ENCODE measurements at places on chromosomes 4 and X. TPM values are rescaled to one million over a fixed set of nuclear protein-coding genes. Genes with fewer than 3 reads are reported as not detected.
A peak's percentile ranks its signal among the peaks of the same experiment; 100 is the strongest.

TECRL gene
- not detected for total RNA-seq

GRK4 gene
- total RNA-seq = 9.3 TPM

BTC gene
- 1.4 TPM for total RNA-seq

DGKK gene
- total RNA-seq = 0.98 TPM

KLKB1 gene
- total RNA-seq = 0.24 TPM

TEX13B gene
- not detected for total RNA-seq

COL4A6 gene
- 20.8 TPM for total RNA-seq

BTK gene
- total RNA-seq = 0.34 TPM

PNMA6A gene
- 5.4 TPM for total RNA-seq

TRIM2 gene
- total RNA-seq = 83.1 TPM

HGFAC gene
- 1.2 TPM for total RNA-seq

DNA sequence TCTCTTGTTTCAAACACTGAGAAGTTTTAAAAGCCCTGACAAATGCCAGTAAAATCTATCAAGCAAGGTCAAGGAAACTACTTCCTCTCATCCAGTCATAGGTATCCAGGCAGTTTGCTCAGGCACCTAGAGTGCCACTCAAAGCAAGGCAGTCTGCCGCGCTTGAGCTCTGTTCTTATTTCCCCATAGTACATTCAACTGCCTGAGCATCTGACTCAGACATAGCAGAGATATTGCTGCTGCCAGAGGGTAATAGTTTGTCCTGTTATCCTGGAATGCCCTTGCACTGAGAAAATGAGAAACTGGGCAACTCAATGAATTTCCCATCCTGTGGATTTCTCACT, 16.1 kb upstream of the ATP8A1 start:
- H3K36me3 ChIP-seq = no peaks in the 10 kb centered on the region
- no peak overlapping the region for H3K27ac ChIP-seq
- peaks cover 8% of the 10 kb centered on the region for H3K27me3 ChIP-seq
- H3K4me1 ChIP-seq = peaks cover 6% of the 10 kb centered on the region

DNA sequence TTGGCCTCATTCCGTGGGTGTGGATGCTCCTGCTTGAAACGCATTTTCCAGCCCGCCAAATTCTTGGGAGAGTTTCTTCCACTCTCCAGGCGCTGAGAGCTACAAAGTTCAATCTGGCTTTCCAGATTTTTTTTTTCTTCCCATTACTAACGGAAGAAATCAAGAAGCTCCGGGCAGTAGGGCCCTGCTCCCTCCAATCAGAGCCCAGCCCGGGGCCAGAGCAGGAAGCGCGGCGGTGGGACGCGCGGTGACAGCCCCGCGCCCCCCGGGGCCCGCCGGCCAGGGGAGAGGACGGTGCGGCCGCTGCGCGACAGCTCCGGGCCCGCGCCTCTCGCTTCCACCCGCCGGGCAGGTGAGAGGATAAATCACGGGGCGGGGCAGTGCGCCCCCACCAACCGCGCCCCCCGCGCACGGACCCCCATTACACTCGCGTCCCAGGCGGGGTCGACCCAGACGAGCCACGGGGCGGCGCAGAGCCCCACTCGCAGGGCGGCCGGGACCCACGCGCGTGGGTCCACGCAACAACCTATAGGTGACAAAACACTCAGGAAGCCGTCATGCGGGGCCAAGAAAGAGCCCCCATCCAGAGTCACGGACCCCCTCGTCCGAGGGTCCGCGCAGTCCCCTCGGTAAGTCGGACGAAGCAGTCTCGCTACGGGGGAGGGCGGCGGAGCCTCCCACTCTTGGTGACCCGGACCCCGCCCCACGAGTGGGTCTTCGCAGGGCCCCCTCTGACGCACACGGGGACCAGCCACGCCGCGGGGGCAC, 868 bp downstream of the AFAP1 start:
- H3K4me1 ChIP-seq = peaks cover 29% of the 10 kb centered on the region
- peak overlapping the region; percentile 89 for H3K27ac ChIP-seq
- peaks cover 6% of the 10 kb centered on the region for H3K36me3 ChIP-seq
- H3K27me3 ChIP-seq = no peaks in the 10 kb centered on the region
- DNase-seq = no peak

GRCh38 chr4:112895811-112896608, 153.4 kb upstream of the ANK2 start:
- no peak overlapping the region for H3K4me3 ChIP-seq
- H3K36me3 ChIP-seq = no peaks in the 10 kb centered on the region
- H3K27ac ChIP-seq = peak overlapping the region; percentile 25
- peaks cover 16% of the 10 kb centered on the region for H3K4me1 ChIP-seq
- H3K27me3 ChIP-seq = no peaks in the 10 kb centered on the region

- H3K4me3 ChIP-seq = no peak overlapping the region
- H3K4me1 ChIP-seq = no peaks in the 10 kb centered on the region
- no peaks in the 10 kb centered on the region for H3K36me3 ChIP-seq
- DNase-seq = no peak
- H3K27me3 ChIP-seq = peaks cover 14% of the 10 kb centered on the region
- H3K27ac ChIP-seq = no peak overlapping the region
Observed at GRCh38 chr4:16443504-16444088, 217.3 kb upstream of the TAPT1 start.

- no peak overlapping the region for H3K4me3 ChIP-seq
- no peaks in the 10 kb centered on the region for H3K27me3 ChIP-seq
- H3K27ac ChIP-seq = no peak overlapping the region
Observed at GRCh38 chrX:45143455-45143854, 57.2 kb downstream of the DIPK2B start.

GRCh38 chr4:41160856-41161255, 53.5 kb downstream of the APBB2 start:
- no peak overlapping the region for H3K4me3 ChIP-seq
- DNase-seq = no peak
- peaks cover 4% of the 10 kb centered on the region for H3K36me3 ChIP-seq

DNA sequence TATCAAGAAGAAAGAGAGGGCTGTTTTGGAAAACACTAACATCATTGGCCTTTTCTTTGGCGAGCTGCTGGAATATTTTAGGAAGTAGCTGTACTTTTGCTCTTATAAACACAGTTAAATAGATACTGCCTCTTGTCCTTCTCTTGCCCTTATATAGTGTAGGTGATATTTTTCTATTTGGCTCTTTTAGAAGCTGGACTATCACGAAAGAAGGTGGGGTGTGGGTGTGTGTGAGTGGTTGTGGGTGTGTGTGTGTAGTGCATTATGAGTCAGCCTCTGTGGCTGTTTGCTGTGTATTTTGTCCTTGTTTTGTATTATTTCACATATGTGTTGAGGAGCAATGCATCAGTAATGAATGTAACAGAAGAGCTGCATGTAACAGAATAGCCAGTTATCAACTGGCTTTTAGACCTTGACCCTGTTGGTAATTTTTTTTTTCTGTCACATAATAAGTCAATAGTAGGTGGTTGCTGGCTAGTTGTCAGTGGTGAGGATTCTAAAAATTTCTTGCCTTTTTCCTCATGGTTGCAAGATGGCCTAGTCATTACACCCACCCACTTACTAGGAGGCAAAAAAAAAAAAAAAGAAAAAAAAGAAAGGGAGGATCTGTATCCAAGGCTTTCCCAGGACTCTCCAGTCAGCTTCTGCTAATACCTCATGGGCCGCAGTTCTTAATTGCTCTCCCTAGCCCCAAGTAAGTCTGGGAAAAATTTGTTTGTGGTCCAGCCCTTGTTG, 23.8 kb downstream of the ARHGAP10 start:
- peak overlapping the region; percentile 37 for H3K4me3 ChIP-seq
- peaks cover 40% of the 10 kb centered on the region for H3K4me1 ChIP-seq
- peak overlapping the region; percentile 16 for H3K27ac ChIP-seq
- H3K36me3 ChIP-seq = peaks cover 16% of the 10 kb centered on the region
- H3K27me3 ChIP-seq = no peaks in the 10 kb centered on the region

GRCh38 chrX:30965767-30966166, 76.7 kb upstream of the TAB3 start:
- H3K36me3 ChIP-seq = no peaks in the 10 kb centered on the region
- no peak overlapping the region for H3K27ac ChIP-seq
- DNase-seq = no peak
- H3K27me3 ChIP-seq = no peaks in the 10 kb centered on the region
- no peak overlapping the region for H3K4me3 ChIP-seq
- H3K4me1 ChIP-seq = no peaks in the 10 kb centered on the region

GRCh38 chr4:132123870-132124623, 1025.0 kb upstream of the PCDH10 start:
- no peaks in the 10 kb centered on the region for H3K36me3 ChIP-seq
- DNase-seq = no peak
- no peak overlapping the region for H3K4me3 ChIP-seq
- no peak overlapping the region for H3K27ac ChIP-seq

- peak overlapping the region; percentile 80 for H3K4me3 ChIP-seq
- peak overlapping the region; percentile 66 for H3K27ac ChIP-seq
- H3K4me1 ChIP-seq = peaks cover 50% of the 10 kb centered on the region
- H3K36me3 ChIP-seq = no peaks in the 10 kb centered on the region
- no peaks in the 10 kb centered on the region for H3K27me3 ChIP-seq
- DNase-seq = no peak
Observed at GRCh38 chr4:140236654-140237169, 82.7 kb upstream of the MAML3 start.

DNA sequence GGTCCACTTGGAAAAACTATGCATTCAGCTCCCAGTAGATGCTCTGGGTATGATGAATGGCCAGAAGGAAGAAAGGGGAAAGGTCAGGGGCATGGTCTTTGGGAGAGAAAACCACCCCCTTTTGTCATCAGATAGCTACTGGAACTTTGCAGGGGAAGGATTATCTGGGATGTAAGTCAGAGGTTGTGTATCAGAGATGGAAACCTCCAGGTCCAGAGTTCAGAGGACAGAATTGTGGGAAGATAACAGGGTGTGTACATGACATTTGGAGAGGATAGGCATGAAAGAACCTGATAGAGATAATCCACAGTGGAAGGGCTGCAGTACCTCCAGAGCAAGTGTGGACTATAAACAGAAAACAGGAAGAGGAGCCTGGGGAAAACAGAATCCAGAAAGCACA, 262.7 kb downstream of the SPRY1 start:
- H3K4me1 ChIP-seq = peaks cover 10% of the 10 kb centered on the region
- no peak overlapping the region for H3K4me3 ChIP-seq
- no peaks in the 10 kb centered on the region for H3K27me3 ChIP-seq

DNA sequence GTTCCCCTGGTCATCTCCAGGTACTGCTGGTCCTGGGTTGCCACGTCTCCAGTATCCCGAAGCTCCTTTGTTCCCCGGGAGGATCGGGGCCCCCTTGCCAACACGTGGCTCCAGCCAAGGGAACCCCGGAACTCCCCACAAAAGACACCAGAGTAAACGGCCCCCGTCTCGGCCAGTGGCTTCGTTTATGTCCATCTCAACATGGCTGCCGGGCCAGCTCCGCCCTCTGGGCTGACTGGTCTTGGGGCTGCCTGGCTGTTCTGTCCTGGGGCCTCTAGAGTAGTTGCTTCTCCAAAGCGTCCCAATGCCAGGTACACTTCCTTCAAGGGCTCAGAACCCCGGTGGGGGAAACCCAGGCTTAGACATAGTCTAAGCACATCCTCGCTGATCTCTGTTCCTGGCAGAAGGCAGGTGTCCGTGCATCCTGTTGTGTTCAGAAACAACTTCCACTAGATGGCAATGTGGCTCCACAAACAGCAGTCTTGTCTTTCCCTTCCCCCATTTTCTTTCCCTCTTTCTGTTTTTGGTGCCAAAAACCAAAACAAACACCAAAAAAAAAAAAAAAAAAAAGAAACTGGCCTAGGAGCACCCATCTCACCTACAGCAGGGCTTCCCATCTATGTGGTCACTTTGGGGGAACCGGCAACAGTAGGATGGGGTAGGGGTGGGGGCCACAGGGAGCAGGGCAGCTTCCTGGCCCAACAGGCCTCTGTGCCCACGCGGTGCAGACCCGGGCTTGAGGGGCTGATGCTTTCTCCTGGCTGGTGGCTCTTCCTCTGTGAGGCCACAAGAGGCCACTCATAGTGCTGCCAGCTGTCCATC, 35.3 kb downstream of the NBDY start:
- no peaks in the 10 kb centered on the region for H3K4me1 ChIP-seq
- no peak overlapping the region for H3K4me3 ChIP-seq
- no peaks in the 10 kb centered on the region for H3K27me3 ChIP-seq
- no peak overlapping the region for H3K27ac ChIP-seq

- peak overlapping the region; percentile 5 for H3K4me3 ChIP-seq
- no peaks in the 10 kb centered on the region for H3K36me3 ChIP-seq
- peak overlapping the region; percentile 74 for H3K27ac ChIP-seq
- DNase-seq = no peak
- H3K27me3 ChIP-seq = no peaks in the 10 kb centered on the region
Observed at GRCh38 chr4:87037671-87038334, 103.0 kb downstream of the AFF1 start.

GRCh38 chr4:29046781-29047180, 1673.4 kb upstream of the PCDH7 start:
- no peak overlapping the region for H3K27ac ChIP-seq
- H3K4me1 ChIP-seq = no peaks in the 10 kb centered on the region
- no peak overlapping the region for H3K4me3 ChIP-seq

DNA sequence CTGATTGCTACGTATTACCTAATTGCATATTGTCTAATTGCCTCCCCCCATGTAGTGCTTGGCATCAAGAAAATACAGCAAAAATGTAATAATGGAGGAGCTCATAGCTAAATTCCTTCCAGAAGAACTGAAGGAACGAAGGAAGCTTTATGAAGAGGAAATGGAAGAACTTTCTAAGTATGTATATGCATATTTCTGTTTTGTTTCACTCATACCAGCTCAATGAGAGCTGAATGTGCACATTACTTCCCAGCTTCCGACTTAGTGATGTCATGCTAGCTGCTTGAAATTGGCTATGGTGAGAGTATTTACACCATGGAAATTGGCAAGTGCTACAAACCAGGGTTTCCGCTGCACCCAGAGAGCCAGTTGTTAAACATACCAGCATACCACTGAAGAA, 34.7 kb downstream of the LONRF3 start:
- no peaks in the 10 kb centered on the region for H3K27me3 ChIP-seq
- no peaks in the 10 kb centered on the region for H3K4me1 ChIP-seq
- no peak overlapping the region for H3K27ac ChIP-seq
- H3K4me3 ChIP-seq = no peak overlapping the region
- no peak for DNase-seq

DNA sequence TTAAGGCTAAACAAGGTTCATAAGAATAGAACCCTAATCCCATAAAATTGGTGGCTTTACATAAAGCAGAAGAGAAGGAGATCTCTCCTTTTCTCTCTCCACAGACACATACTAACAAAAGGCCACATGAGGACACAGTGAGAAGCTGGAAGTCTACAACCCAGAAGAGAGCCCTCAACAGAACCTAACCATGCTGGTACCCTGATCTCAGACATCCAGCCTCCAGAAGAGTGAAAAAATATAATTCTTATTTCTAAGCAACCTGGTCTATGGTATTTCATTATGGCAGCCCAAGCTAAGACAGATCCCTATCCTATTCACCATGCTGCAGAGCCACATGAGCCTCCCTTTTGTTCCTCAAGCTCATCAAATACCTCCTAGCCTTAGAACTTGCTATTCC, 195.5 kb downstream of the ANTXR2 start:
- H3K36me3 ChIP-seq = no peaks in the 10 kb centered on the region
- H3K4me3 ChIP-seq = no peak overlapping the region
- no peak overlapping the region for H3K27ac ChIP-seq
- H3K4me1 ChIP-seq = no peaks in the 10 kb centered on the region
- DNase-seq = no peak

DNA sequence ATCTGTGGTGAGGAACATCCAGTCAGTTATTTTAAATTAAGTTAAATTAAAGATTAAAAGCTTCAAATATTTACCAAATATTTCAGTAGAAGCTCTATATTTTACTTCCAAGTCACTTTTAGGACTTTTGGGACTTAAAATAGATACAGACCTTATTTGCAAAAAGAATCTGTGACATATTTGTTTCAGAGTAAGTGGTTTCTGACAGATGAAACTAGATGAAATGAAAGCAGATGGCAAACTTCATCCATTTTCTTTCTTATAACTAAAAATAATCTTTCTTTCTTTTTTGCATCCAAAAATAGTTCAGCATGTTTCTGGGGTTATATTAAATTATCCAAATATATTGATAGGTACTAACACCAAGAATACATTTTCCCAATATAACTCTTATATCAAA, 6.6 kb upstream of the UTP3 start:
- H3K4me1 ChIP-seq = no peaks in the 10 kb centered on the region
- peaks cover 4% of the 10 kb centered on the region for H3K27me3 ChIP-seq
- H3K4me3 ChIP-seq = no peak overlapping the region
- H3K27ac ChIP-seq = no peak overlapping the region

Data from type B pancreatic cell (in vitro differentiated cells).